ENCODE measurements at places on chromosomes 16 and 17.

- no peak for DNase-seq
Observed at GRCh38 chr17:57997085-57997809, 9.2 kb upstream of the VEZF1 start.

GRCh38 chr17:60327134-60327900, 64.6 kb downstream of the USP32 start:
- DNase-seq = no peak

DNA sequence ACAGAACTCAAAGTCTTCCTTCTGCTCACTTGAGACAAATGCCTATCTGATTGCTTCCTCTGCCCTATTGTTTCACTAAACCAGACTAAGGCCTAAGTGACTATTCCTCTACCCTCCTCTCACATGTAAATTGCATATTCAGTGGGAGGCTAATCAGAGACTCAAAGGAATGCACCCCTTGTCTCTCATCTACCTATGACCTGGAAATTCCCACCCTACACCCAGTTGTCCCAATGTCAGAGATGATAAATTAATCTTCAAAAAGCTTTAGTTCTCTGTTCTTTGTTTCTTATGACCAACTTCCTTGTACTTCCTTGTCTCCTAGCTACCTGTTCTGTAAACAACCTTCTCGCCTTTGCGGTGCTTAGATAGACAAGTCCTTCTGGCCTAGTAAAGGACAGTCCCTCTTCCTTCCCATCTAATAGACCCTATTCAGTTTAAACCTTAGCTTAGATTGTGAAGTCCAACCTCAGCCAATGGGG, 76.0 kb downstream of the EMP2 start:
- no peak for DNase-seq

GRCh38 chr17:63445954-63446752, at the start of gene CYB561:
Gene CYB561, minus strand, starts transcription at chr17:63446306. Its CDS starts 8,759 bp downstream, at chr17:63437547.
- DNase-seq = peak; percentile 93

DNA sequence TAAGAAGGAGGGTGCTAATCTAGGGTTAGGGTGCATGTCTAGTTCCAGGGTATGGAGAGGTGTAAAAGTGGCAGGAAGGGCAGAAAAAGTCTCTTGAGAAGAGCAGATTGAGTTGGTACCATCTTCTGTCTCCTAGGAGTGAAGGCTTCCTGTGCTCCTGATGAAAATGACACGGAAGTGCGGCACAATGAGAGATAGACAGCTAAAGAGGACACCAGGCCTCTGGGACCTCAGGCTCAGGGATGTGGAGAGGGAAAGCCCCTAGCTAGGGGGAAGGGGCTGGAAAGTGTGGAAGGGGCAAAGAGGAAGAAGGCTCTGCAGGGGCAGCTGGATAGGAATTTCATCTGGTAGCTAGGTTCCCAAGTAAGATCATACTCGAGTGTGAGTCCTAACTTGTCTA, 498.3 kb upstream of the EEF2KMT start:
- DNase-seq = no peak

DNA sequence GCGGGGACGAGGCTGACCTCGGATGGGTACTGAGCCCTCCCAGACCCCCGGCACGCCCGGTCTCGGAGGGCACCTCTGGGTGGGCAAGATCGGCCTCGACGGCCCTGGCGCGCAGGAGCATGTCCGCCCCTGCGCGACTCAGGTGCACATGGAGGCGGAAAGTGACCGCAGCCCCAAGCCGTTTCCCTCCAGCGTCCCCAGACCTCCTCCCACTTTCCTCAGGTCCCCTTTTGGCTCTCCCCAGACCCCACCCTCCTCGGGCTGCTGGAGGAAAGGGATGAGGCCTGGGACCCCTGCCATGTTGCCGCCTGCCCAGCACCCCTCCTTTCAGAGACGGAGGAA, 10.0 kb downstream of the RPL19 start:
- no peak for DNase-seq
